Stimulated activated CD4-positive, alpha-beta T cell treated with anti-CD3 and anti-CD28 coated beads, Interleukin-4, amount 100 ng/mL, for 4 hours (primary cell): ENCODE measurements at places on chromosomes 11 and 22.

DNA sequence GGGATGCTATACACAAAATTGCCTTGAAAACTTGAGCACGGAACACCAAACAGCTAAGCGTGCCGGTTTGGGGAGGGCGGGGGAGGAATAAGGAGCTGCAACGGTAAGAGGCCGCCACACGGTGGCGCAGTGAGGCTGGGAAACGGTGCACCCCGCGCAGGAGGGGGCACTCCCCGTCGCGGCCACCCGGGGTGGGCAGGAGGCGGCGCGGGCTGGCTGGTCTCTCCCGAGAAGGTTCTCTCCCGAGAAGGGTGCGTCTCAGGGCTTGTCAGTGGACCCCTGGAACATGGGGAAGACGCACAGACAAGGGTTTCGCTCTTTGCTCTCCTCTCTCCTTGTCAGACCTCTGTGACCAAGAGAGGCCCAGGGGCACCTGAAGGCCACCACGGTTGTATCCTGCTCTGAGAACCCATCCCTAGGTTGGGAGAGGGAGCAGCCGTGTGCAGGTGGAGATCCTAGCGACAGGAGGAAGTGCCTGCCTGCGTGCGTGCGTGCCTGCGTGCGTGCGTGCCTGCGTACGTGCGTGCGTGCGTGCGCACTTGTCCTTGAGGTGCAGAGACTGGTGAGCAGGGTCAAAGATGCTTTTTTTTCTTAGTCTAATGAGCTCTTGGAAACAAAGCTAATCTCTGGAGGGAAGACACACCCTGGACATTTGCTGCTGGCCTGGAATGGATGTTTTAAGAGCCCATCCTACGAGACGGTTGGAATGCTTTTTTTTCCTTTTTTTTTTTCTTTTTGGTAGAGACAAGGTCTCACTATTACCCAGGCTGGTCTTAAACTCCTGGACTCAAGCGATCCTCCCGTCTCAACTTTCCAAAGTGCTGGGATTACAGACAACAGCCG, 18.1 kb upstream of the JAM3 start:
- DNase-seq = peak; percentile 71

GRCh38 chr11:106276859-106277436, 199.5 kb downstream of the AASDHPPT start:
- DNase-seq = no peak

DNA sequence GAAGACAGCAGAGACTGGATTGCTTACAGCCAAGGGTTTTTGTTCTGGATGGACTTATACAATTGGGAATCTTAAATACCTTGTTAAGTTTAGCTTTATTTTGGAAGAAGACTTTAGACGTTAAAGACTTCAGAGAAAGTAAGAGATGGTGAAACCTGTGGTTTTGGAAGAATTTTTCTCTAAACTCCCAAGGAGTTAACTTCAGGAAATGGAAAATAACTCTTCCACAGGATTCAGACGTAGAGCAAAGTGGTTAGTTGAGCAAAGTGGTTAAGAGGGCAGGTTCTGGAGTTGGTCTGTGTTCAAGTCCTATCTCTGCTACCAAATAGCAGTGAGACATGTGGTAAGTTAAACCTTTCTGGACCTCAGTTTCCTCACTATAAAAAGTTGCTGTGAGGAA, 12.8 kb downstream of the PITPNB start:
- DNase-seq = no peak

DNA sequence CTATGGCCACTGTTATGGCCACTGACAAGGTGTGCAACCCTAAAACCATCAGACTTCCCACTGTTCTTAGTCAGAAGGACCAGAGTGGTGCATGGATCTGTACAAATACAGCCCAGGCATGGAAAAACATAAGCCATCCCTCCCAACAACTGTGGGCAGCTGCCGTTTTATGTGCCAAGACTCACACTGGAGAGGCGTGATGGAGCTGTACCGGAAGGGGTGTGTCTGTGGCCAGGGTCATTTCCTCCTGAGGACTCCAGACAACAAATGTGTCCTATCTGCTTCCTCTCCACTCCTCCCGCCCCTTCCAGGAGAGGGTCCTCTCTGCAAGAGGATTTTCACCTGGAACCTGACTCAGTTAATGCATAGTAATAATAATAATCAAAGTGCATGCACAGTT, 29.5 kb downstream of the KCNJ1 start:
- DNase-seq = no peak

DNA sequence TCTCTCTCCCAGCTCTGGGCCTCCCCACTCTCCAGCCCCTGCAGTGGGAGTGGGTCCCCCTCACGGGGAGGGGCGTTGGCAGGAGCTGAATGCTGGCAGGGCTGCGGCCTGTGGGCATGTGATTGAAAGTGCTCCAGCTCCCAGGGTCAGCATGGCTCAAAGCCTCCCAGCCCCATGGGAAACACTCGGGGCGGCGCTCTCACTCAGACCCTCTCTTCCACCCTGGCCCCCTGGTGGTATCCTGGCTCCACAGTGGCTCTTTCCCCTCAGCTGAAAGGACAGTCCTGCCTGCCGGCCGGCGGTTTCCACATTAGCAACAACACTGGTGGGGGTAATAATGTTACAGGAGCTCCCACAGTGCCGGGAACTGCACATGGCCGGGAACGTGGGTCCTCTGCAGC, 35.5 kb downstream of the POLR3H start:
- no peak for DNase-seq

DNA sequence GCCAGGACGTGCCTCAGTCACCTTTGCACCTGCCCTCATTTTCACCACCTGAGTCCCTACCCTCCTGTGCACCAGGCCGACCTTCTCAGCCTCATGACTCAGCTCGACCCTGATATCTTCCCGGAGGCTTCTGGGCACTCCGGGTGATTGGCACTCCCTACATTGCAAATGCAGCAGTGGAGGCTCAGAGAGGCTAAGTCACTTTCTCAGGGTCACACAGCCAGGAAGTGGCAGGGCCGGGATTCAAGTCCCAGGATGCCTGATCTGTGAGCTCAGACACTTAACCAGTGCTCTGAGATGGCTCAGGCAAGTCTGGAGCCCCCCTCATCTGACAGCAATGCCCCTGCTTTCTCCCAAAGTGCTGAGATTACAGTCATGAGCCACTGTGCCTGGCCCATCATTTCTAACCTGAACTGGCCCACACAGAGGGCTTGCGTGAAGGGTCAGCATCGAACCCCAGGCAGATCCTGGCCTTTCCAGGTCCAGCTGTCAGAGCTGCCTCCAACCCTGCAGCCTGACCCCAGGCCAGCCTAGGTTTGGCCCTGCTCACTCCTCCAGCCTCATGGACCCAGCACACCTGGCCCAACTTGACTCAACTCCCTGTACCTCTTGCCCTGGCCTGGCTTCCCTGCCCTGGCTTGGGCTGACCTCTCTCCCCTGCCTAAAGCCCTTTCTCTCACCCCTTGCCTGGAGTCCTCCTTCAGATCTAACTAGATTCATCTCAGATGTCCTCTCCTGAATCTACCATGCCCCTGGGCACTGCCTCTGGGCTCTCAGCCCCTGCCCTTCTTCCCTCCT, 40.7 kb upstream of the RTL6 start:
- no peak for DNase-seq

- no peak for DNase-seq
Measured at GRCh38 chr22:29713156-29713727, 6.6 kb upstream of the CABP7 start.

DNA sequence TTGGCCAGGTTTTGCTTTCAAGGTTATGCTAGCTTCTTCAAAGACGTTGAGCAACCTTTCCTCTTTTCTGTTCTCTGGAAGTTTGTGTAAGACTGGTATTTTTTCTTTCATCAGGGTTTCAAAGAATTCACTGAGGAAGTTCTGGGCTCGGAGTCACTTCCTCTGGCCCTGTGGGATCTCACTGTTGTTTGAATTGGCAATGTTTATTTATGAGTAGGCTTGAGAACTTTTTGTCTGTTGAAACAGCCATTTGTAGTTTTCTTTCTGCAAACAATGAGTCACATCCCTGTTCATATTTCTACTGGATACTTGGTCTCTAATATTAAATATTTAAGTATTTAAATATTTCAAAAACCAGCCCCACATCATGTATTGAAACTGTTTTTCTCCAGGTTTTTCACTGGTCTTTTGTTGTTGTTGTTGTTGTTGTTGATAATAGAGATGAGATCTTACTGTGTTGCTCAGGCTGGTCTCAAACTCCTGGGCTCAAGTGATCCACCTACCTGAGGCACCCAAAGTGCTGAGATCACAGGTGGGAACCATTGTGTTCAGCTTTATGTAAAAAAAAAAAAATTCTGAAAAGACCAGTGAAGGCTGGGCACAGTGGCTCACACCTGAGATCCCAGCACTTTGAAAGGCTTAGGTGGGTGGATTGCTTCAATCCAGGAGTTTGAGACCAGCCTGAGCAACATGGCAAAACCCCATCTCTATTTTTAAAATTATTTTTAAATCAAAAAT, 26.9 kb downstream of the SUSD2 start:
- DNase-seq = no peak

DNA sequence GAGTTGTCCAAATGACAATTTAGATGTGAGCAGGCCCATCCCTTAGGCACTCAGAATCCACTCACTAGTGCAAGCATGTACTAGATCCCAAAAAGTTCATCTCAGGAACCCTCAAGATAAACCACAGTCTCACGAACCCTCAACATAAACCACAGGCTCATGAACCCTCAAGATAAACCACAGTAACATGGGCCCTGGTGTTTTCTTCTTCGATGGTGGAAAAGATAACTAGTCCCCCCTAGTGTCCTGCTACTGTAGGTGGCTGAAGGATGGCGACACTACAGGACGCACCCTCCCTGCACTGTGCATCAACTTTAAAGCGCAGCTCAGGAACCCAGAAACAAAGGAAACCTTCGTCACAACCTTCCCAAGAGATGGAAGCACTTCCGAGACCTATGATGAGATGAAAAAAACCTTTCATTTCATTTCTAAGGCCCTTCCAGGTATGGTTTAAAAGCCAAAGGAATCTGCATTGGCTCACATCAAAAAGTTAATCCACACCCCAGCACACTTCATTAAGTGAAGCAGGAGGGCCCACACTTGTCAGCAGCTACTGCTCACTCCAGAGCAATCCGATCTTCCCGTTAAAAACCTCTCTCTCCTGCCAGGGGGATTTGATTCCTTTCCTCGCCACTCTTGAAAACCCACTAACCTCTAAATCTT, 2.4 kb downstream of the LARGE1 start:
- no peak for DNase-seq

DNA sequence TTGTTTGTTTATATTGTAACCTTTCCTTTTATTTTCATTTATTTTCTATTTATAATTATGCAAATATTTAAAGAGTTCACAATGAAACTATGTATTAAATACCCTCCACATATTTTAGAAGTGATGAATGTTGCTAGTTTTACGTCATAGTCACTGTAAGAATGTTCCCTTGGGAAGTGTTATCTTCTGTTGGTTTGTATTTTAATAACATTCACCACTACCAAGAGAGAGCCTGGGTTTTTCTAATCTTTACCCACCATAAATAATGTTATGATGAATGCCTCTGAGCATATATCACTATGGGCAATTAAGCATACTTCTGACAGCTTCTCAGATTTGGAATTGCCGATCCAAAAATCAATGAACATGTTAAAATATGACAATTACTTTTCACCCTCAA, 80.7 kb downstream of the GGT1 start:
- no peak for DNase-seq

DNA sequence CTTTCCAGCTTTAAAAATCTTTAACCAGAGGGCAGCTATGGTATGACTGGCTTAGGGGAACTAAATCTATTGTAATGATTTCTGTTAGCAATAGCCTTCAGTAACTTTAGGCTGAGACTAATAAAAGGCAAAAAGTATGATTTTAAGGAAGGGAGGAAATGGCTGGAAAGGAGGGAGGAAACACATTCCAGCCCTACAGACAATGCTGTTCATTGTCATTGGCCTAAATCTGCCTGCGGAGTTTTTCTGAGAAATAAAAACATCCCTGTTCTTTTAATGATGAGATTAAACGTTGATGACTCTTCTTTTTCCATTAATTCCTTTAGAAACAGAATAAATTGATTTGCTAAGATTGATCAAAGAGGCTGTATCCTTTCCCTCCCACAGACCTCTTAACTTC, 99.6 kb upstream of the GRAMD1B start:
- no peak for DNase-seq

GRCh38 chr11:44524751-44525201, 40.7 kb upstream of the CD82 start:
- no peak for DNase-seq

DNA sequence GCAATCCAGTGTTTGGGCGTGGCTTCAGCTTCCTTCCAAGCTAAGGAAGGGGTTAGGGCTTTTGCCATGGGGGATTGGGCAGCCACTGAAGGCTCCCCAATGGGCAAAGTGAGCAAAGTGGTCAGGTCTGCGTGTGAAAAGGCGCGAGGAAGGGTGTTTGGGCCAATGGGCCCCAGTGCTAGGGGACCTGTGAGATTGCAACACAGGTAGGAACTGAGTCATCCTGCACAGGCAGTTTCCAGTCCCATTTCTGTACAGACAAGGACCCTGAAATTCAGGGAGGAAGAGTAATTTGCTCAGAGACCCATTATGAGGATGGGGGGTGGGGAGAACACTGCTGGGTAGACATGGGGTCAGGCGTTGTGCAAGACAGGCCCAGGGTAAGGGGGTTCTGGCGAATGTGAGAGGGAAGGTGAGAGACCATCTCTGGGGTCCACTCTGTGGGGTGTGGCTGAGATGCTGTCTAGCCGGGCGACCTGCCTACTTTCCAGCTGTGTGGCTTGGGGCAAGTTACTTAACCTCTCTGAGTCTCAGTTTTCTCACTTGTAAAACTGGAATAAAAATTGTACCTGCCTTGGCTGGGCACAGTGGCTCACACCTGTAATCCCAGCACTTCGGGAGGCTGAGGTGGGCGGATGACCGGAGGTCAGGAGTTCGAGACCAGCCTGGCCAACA, 7.3 kb downstream of the CCDC88B start:
- no peak for DNase-seq

- no peak for DNase-seq
Measured at GRCh38 chr11:102414559-102414958, 38.0 kb downstream of the TMEM123 start.

DNA sequence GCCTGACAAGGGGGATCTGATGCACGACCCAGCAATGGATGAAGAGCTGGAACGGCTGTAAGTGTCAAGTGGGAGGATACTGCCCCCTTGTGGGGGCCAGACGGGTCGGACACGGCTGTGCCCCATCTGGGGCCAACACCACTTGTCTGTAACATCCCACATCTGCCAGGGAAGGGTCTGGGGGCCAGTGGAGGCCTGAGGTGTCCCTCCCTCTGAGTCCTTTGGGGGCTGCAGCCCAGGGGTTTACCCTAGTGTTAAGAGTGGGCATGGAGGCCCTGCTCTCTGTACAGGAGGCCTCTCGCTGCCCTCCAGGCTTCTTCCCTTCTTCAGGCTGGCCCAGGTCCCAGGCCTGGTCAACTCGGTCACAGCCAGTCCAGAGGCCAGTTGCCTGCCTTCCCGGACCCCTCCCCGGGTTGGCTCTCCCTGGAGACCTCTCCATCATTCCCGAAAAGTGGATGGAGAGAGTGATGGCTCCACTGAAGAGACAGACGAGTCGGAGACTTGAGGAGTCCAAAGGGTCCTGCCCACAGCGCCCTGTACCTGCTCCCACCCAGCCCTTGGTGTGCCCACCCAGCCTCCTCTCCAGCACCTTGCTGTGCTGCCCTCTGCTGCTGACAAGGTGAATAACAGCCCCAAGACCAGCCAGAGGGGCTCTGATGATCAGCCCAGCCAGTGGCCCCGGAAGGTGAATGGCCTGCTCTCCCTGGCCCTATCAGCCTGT, 15.4 kb downstream of the ARFGAP2 start:
- peak; percentile 59 for DNase-seq

GRCh38 chr11:83768489-83768888, 482.3 kb upstream of the CCDC90B start:
- DNase-seq = no peak
